Renal cortex interstitium (tissue), 15 donors: ENCODE measurements at places on chromosomes 7 and 10. TPM values are rescaled to one million over a fixed set of nuclear protein-coding genes. Genes with fewer than 3 reads are reported as not detected.

Gene LAMB1
- polyA plus RNA-seq, result 760 TPM

Gene HSPA12A
- polyA plus RNA-seq, result 56.2 TPM

Gene NPTX2
- polyA plus RNA-seq, result 4.6 TPM

Gene LRIT1
- not detected for polyA plus RNA-seq

- DNase-seq, result no peak
Measured at GRCh38 chr10:71230656-71231025, 18.3 kb downstream of the UNC5B start.

- no peak for DNase-seq
Measured at GRCh38 chr10:12712293-12712983, 289.1 kb downstream of the CCDC3 start.

- no peak for DNase-seq
Measured at GRCh38 chr10:74755273-74755672, 71.1 kb upstream of the KAT6B start.

GRCh38 chr10:99522470-99523250 lies 10.1 kb upstream of the NKX2-3 start:
- no peak for DNase-seq

DNA sequence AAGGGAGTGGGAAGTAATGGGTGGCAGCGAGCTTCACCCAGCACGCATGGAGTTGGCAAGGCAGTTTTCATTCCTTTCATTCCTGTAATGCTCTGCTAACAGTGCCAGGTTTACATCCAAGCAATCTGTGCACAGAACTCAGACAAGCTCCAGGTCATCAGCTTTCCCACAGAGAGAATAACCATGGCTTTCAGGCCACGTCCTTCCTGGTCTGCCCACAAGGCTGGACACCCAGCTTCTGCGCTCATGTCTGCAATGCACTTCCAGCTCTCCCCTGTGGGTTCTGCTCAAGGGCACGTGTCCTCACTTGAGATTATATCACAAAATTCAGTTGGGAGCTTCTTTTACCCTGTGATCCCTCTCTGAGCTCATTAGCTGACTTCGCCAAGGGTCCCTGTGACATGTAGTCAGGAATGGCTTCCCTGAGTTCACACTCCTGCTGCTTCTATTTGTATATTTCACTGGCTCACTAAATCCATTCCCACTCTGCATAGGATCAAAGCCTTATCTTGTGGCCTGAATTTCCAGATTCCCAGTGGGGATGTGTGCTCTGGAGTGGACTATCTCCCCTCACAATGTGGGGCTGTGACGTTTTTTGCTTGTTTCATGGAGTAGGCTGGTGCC lies 18.6 kb downstream of the AKR1C2 start:
- no peak for DNase-seq

GRCh38 chr10:118031351-118032075 lies 15.2 kb downstream of the RAB11FIP2 start:
- no peak for DNase-seq
